Stomach (tissue), 19 donors: ENCODE measurements at places on chromosomes 4 and X.

GRCh38 chr4:65651751-65652150 is 18.5 kb downstream of the EPHA5 start:
- no peak for DNase-seq

- DNase-seq: no peak
Measured at GRCh38 chr4:158356301-158356700, 146.0 kb downstream of the TMEM144 start.

GRCh38 chrX:98194036-98194435 is 1310.3 kb downstream of the RPA4 start:
- no peak for DNase-seq

GRCh38 chr4:183639291-183639690 is 19.7 kb downstream of the RWDD4 start:
- no peak for DNase-seq
